ENCODE measurements at places on chromosomes 2 and 18.
A peak's percentile ranks its signal among the peaks of the same experiment; 100 is the strongest.

GRCh38 chr18:2392446-2392845 lies 178.9 kb downstream of the METTL4 start:
- DNase-seq: no peak

DNA sequence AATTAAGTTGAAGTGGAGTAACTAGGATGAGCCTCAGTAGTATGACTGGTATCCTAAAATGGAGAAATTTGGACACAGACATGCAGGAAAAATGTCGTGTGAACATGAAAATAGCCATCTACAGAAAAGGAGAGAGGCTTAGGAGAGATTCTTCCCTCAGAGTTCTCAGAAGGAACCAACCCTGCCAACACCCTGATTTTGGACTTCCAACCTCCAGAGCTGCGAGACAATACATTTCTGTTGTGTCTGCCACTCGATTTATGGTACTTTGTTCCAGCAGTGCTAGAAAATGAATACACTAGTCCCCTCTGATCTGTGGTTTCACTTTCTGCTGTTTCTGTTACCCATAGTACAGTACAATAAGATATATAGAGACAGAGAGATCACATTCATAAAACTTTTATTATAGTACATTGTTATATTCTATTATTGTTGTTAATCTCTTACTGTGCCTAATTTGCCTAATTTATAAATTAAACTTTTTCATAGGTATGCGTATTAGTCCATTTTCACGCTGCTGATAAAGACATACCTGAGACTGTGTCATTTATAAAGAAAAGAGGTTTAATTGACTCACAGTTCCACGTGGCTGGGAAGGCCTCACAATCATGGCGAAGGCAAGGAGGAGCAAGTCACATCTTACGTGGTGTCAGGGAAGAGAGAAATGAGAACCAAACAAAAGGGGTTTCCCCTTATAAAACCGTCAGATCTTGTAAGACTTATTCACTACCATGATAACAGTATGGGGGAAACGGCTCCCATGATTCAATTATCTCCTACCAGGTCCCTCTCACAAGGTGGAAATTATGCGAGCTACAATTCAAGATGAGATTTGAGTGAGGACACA lies 41.3 kb downstream of the PLEKHA3 start:
- DNase-seq: no peak

GRCh38 chr2:54466870-54467269 lies 10.7 kb downstream of the SPTBN1 start:
- DNase-seq: no peak

DNA sequence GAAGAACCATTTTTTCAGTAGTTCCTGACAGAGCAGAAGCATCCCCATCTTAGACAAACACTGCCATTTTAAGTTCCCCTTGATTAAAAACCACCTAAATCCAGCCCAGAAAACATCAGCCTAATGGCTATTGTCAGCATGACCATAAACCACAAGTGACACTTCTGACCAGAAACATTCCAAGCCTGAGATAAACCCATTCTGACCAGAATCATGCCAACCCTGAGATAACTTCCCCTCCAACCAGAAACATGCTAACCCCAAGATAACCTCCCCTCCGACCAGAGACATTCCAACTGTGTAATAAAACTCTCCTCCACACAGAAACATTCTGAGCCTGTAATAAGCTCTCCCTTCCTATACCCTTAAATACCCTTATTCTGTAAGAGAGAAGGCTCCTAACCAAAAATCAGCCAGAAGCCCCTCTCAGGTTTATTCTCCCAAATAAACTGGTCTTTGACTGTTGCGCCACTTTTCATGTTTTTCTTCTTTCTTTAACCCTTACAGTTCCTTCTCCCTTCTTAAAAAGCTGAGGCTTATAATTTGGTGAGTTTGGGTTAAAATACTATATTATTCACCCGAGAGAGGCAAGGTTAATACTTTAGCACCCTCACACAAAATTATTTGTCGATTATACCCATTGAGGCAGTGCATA lies 149.7 kb downstream of the HNMT start:
- DNase-seq: no peak

DNA sequence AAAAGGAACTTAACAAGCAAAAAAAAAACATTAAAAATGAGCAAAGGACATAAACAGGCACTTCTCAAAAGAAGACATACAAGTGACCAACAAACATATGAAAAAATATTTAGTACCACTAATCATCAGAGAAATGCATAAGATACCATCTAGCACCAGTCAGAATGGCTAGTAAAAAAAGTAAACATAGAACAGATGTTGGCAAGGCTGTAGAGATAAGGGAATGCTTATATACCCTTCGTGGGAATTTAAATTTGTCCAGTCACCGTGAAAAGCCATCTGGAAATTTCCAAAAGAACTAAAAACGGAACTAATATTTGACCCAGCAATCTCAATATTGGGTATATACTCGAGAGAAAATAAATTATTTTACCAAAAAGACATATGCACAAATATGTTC lies 1751.3 kb upstream of the LRRTM1 start:
- no peak for DNase-seq

DNA sequence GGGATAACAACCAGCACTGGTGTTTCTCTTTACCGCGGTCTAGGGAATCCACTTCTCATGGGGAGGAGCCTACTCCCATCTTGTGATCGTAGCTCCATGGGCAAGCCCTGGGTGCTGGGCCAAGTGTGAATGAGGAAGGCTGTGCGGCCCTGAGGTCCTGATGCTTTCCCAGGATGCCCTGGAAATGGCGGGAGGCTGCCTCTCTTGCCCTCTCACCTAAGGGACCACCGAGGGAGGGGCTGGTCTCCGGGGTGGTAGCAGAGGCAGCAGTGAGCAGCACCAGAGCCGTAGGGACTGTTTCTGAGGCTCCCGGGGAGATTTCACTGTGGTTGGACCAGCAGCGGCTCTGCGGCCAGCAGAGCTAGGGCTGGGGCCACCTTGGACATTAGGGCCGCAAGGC lies 15.5 kb upstream of the NPPC start:
- no peak for DNase-seq

DNA sequence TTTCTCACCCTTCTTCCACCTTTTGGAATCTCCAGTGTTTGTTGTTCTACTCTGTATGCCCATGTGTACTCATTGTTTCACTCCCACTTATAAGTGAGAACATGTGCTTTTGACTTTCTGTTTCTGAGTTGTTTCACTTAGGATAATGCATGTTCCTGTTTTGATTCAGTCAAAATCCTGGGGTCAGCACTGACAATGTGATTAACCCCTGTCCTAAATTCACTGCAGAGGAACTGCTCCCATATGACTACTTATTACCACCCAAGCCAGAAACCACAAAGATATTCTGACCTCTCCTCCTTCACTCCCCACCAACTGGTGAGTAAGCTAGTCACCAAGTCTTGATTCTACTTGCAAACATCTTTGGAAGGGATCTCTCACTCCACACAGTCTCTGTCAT lies 251.4 kb upstream of the TCF4 start:
- DNase-seq: no peak

GRCh38 chr18:2348003-2348402 lies 223.3 kb downstream of the METTL4 start:
- DNase-seq: no peak

DNA sequence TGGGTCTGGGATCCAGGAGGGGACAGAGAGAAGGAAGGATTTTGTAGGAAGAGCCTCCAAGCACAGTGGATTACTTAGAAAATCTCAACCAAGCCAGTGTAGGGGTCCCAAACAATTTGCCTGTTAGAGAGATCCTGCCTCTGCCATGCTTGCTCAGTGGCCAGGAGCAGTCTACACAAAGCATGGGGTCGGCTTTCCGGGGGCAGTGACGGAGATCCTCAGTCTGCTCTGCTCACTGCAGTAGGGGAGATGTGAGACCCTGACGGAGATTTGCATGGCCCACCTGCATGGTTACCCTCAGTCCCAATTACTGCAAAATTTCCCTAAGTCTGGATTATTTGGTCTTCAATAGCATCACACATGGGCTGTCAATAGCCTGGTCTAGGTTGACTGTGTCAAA lies 385.2 kb downstream of the CMPK2 start:
- DNase-seq: no peak

DNA sequence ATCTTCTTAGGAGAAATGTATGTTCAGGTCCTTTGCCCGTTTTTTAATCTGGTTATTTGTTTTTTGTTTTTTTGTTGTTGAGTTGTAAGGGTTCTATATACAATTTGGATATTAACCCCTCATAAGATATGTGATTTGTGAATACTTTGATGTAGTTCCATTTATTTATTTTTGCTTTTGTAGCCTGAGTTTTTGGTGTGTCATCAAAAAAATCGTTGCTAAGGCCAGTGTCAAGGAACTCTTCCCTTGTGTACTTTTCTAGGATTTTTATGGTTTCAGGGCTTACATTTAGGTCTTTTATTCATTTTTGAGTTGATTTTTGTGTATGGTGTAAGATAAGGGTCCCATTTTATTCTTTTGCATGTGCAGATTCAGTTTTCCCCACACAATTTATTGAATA lies 372.6 kb downstream of the PLCL1 start:
- DNase-seq: no peak

GRCh38 chr18:74066018-74066417 lies 81.6 kb downstream of the FBXO15 start:
- no peak for DNase-seq

GRCh38 chr2:131042148-131042775 lies 51.0 kb downstream of the FAM168B start:
- no peak for DNase-seq

- no peak for DNase-seq
These were observed 28.6 kb downstream of the ITM2C start for GRCh38 chr2:230893338-230893737.

DNA sequence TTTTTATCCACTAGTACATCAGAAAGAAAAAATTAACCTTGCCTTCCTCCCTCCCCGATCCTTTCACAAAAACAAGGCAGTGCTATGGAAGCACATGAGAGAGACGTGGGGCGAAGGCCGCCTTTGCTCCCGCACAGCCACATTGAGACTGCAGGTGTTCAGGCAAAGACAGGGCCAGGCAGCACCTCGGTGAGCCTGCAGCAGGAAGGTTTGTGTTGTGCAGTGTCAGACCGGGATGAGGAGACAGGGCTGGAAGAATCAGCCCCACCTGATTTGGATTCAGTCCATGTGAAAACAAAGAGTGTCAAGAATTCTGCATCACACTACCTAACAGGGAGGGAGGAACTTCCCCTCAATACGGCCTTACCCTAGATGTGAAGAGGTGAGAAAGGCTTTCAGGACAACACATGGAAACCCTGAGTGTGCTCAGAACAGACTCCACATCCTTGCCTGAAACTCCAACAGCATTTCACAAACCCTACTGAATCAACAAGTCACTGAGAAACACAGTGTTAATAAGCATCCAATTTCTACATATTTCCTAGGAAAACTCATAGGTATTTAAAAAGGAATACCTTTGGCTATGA lies 59.6 kb downstream of the HDAC4 start:
- no peak for DNase-seq

- no peak for DNase-seq
These were observed 24.8 kb downstream of the TFPI start for GRCh38 chr2:187529248-187529976.

DNA sequence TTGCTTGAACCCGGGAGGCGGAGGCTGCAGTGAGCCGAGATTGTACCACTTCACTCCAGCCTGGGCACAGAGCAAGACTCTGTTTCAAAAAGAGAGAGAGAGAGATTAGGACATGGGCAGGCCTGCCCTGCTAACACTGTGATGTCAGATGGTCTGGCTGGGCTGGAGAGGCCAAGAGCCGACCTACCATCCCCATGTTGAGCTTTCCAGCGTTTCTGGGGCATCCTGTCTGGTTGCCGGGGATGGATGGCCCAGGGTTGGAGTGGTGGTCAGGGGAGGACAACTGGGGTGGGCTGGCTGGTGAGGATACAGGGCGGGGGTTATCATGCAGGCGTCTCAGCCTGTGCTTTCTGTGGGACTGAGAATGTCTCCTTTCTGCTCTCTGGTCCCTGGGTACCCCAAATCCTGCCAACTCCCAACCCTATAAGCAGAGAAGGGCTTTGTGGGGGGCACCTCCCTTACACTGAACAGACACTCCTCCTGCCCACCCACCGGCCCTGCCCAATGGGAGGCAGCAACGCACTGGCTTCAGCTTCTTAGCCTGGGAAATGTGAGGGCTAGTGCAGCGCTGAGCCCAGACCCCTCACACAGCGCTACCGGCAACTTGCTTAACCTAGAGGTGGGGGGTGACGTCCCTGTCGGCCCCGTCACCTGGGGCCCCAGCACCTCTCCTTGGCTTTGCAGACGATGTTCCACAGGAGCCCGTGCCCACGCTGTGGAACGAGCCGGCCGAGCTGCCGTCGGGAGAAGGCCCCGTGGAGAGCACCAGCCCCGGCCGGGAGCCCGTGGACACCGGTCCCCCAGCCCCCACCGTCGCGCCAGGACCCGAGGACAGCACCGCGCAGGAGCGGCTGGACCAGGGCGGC lies 5.4 kb downstream of the SNORC start:
- no peak for DNase-seq

DNA sequence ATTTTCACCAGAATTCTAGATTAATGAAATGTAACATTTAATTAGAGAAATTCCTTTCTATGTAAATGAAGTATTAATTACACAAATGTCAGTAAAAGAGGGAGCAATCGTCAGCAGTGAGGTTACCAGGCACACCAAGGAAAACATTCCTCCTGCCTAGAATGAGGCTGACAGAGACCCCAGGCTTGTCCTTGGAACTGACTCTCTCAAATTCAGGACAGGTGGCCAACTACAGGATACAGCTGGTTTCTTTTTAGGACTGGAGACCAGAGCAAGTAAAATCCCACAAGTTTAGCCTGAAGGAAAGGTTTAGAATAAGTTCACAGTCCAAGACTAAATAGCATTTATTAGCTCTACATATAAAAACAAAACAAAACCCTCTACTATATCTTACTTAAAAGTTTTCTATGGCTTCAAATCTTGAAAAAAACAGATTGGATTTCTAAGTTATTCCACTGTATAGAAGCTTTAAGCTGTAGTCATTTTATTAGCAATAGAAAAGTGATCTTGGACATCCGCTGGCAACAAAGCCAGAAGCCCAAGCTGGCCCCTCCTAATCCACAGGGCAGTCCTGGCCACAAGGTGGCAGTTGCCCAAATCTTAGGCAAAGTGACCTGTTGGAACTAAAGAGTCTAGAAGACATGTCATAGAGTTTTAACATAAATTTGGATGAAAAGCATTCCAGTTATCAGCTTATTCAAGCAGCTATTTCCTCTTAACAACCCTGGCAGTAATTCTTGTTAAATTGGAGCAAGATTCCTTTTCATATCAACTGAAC lies 81.0 kb downstream of the SP3 start:
- no peak for DNase-seq

- DNase-seq: no peak
These were observed 1288.7 kb downstream of the CNTNAP5 start for GRCh38 chr2:125313806-125314205.

GRCh38 chr2:104474716-104475115 lies 379.2 kb upstream of the POU3F3 start:
- DNase-seq: no peak

- DNase-seq: no peak
These were observed 48.2 kb downstream of the PLA2R1 start for GRCh38 chr2:160014227-160014626.

- no peak for DNase-seq
These were observed 6.1 kb downstream of the ONECUT2 start for GRCh38 chr18:57441071-57441794.

DNA sequence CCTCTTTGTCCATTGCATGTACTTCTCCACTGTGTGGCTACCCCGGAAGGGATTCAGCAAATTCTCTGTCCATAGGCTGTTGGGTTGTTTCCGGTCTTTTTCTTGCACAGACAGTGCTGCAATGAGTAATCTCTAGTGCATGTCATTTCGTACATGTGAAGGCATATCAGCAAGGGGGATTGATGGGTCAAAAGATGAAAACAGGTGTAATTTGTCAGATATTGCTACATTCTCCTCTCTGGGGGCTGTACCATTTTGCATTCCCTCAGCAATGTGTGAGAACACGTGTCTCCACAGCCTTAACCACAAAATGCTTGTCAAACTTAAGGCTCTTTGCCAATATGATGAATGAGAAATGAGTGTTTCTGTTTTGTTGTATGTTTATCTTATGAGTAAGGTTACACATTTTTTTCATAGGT lies 60.5 kb downstream of the KLHL29 start:
- peak; percentile 58 for DNase-seq

Measured in fibroblast of skin of left biceps (primary cell).